ENCODE measurements at places on chromosomes 3 and 15. TPM values are rescaled to one million over a fixed set of nuclear protein-coding genes. Genes with fewer than 3 reads are reported as not detected.

The ZBBX gene
- total RNA-seq, result not detected

The FAH gene
- total RNA-seq, result 40.9 TPM

The CADPS gene
- not detected for total RNA-seq

The MKRN2OS gene
- total RNA-seq, result not detected

- peaks cover 7% of the 10 kb centered on the region for H3K27me3 ChIP-seq
- H3K36me3 ChIP-seq, result no peaks in the 10 kb centered on the region
- H3K27ac ChIP-seq, result no peak overlapping the region
- no peak overlapping the region for H3K4me3 ChIP-seq
- no peaks in the 10 kb centered on the region for H3K4me1 ChIP-seq
- DNase-seq, result no peak
These were observed 8.2 kb upstream of the ESYT3 start for GRCh38 chr3:138426211-138426610.

DNA sequence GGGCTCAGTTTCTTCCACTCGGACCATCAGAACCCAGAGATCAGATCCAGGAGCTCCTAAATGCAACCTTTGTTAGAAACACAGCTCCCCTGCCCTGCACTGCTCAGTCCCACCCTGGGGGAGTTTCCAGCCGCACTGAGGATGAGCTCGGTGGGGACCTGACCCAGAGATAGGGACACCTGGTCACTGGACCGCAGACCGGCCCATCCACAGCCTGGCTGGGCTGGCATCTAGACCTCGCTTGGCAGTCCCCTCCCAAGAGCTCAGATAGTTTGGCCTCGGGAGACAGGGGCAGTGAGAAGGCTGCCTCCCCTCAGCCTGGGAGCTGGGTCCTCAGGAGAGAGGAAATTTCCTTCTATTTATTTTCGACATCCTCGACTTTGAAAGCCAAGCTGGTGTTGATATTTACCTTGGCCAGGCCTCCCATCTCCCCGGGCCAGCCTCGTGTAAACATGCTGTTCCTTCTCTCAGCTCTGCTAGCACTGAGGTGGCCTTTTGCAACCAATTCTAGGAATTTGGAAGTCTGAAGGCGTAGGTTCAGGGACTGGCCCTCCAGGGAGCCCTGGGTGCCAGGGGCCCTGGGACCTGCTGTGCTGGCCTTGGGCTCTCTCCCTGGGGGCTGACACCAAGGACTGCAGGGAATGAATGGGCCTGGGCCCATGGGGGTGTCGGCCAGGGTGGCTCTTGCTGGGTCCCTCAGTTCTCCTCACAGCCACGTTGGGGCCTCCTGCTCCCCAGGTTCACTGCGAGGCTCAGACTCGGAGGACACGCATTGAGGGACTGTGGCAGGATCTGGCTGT lies 90.1 kb downstream of the VGLL4 start:
- H3K27me3 ChIP-seq, result no peaks in the 10 kb centered on the region
- DNase-seq, result no peak
- H3K27ac ChIP-seq, result no peak overlapping the region
- H3K4me1 ChIP-seq, result peaks cover 2% of the 10 kb centered on the region

GRCh38 chr15:82621970-82622369 lies 25.2 kb downstream of the CPEB1 start:
- DNase-seq, result no peak
- H3K27ac ChIP-seq, result no peak overlapping the region
- H3K27me3 ChIP-seq, result peaks cover 6% of the 10 kb centered on the region
- H3K36me3 ChIP-seq, result no peaks in the 10 kb centered on the region
- no peak overlapping the region for H3K4me3 ChIP-seq

- H3K36me3 ChIP-seq, result peaks cover 7% of the 10 kb centered on the region
- no peak overlapping the region for H3K4me3 ChIP-seq
- H3K27me3 ChIP-seq, result no peaks in the 10 kb centered on the region
These were observed 131.2 kb upstream of the TGFBR2 start for GRCh38 chr3:30475038-30475808.

GRCh38 chr3:27614592-27614991 lies 107.5 kb downstream of the EOMES start:
- H3K4me3 ChIP-seq, result no peak overlapping the region
- H3K27ac ChIP-seq, result no peak overlapping the region
- H3K27me3 ChIP-seq, result no peaks in the 10 kb centered on the region
- H3K36me3 ChIP-seq, result peaks cover 4% of the 10 kb centered on the region
- H3K4me1 ChIP-seq, result no peaks in the 10 kb centered on the region

- no peaks in the 10 kb centered on the region for H3K36me3 ChIP-seq
- peaks cover 38% of the 10 kb centered on the region for H3K27me3 ChIP-seq
- H3K4me1 ChIP-seq, result peaks cover 3% of the 10 kb centered on the region
- H3K4me3 ChIP-seq, result no peak overlapping the region
- DNase-seq, result no peak
- H3K27ac ChIP-seq, result no peak overlapping the region
These were observed 70.7 kb downstream of the CYP19A1 start for GRCh38 chr15:51267703-51268083.

- H3K4me3 ChIP-seq, result no peak overlapping the region
- no peaks in the 10 kb centered on the region for H3K36me3 ChIP-seq
- no peak for DNase-seq
- H3K27me3 ChIP-seq, result no peaks in the 10 kb centered on the region
- H3K27ac ChIP-seq, result no peak overlapping the region
These were observed 335.1 kb upstream of the DCBLD2 start for GRCh38 chr3:99236576-99236975.

- no peak for DNase-seq
- no peak overlapping the region for H3K4me3 ChIP-seq
- H3K36me3 ChIP-seq, result no peaks in the 10 kb centered on the region
- H3K27ac ChIP-seq, result no peak overlapping the region
- H3K27me3 ChIP-seq, result no peaks in the 10 kb centered on the region
These were observed 331.0 kb upstream of the RARB start for GRCh38 chr3:25097023-25097422.

DNA sequence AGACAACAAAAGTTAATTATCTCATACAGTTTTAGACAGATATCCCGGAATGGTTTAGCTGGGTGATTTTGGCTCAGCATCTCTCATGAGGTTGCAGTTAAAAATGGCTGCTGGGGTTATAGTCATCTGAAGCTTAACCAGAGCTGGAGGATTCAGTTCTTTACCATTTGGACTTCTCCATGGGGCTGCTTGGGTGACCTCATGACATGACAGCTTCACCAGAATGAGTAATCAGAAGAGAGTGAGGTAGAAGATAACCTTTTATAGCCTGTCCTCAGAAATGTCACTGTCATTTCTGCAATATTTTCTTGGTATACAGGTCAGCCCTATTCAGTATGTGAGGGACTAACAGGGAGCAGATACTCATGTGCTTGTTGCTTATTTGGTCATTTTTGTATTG lies 30.9 kb downstream of the TFG start:
- H3K4me3 ChIP-seq, result no peak overlapping the region
- no peak overlapping the region for H3K27ac ChIP-seq
- DNase-seq, result no peak

- H3K4me1 ChIP-seq, result no peaks in the 10 kb centered on the region
- no peak overlapping the region for H3K4me3 ChIP-seq
- no peaks in the 10 kb centered on the region for H3K27me3 ChIP-seq
- no peaks in the 10 kb centered on the region for H3K36me3 ChIP-seq
- DNase-seq, result no peak
These were observed 116.5 kb upstream of the CMC1 start for GRCh38 chr3:28124882-28125281.

Data from activated CD8-positive, alpha-beta T cell treated with anti-CD3 and anti-CD28 coated beads, Interleukin-2, amount 10 ng/mL, durations not matched to agents 7 days and 5 days (primary cell).